Activated CD4-positive, alpha-beta T cell treated with anti-CD3 and anti-CD28 coated beads for 4 hours (primary cell): ENCODE measurements at places on chromosomes 6 and 20.

DNA sequence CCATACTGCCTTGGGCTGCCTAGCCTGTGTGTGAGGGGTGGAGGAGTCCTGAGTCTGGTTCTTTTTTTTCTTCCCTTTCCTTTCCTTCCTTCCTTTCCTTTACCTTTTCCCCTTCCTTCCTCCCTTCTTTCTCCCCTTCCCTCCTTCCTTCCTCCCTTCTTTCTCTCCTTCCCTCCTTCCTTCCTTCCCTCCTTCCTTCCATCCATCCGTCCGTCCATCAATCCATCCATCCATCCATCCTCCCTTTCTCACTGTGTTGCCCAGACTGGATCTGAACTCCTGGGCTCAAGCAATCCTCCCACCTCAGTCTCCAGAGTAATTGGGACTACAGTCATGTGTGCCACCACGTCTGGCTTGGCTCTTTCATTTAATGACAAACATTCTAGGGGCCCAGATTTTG is 750.7 kb upstream of the CHD6 start:
- no peak for DNase-seq

DNA sequence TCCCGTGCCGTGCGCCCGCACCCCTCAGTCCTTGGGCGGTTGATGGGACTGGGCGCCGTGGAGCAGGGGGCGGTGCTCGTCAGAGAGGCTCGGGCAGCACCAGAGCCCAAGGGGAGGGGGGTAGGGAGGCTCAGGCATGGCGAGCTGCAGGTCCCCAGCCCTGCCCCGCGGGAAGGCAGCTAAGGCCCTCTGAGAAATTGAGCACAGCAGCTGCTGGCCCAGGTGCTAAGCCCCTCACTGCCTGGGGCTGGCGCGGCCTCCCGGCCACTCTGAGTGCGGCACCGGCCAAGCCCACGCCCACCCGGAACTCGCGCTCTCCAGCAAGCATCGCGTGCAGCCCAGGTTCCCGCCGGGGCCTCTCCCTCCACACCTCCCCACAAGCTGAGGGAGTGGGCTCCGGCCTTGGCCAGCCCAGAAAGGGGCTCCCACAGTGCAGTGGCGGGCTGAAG is 16.4 kb downstream of the SOX4 start:
- no peak for DNase-seq

- no peak for DNase-seq
Observed at GRCh38 chr6:136945711-136946121, 23.6 kb downstream of the SLC35D3 start.

GRCh38 chr6:2183246-2183645 is 62.2 kb downstream of the GMDS start:
- no peak for DNase-seq

DNA sequence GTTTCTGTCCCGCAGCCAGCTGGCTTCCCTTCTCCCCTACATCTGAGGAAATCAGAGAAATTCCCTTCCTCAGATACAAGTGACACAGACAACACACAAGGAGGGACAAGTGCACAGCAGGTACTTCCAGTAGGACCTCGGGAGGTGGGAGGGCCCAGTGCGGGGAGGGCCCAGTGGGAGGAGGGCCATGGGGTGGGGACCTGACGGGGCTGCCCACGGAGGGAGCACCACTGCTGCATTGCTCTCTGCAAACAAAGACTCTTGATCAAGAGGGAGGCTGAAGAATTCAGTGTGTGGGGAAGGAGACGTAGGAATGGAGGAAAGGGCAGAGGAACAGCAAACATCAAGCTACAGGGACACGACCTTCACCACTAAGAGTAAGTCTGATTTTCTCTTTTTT is 9.0 kb downstream of the TAP2 start:
- DNase-seq = no peak

GRCh38 chr6:108738684-108739416 is 109.4 kb upstream of the ARMC2 start:
- DNase-seq = no peak

- no peak for DNase-seq
Observed at GRCh38 chr6:42251911-42252637, 34.4 kb upstream of the MRPS10 start.

DNA sequence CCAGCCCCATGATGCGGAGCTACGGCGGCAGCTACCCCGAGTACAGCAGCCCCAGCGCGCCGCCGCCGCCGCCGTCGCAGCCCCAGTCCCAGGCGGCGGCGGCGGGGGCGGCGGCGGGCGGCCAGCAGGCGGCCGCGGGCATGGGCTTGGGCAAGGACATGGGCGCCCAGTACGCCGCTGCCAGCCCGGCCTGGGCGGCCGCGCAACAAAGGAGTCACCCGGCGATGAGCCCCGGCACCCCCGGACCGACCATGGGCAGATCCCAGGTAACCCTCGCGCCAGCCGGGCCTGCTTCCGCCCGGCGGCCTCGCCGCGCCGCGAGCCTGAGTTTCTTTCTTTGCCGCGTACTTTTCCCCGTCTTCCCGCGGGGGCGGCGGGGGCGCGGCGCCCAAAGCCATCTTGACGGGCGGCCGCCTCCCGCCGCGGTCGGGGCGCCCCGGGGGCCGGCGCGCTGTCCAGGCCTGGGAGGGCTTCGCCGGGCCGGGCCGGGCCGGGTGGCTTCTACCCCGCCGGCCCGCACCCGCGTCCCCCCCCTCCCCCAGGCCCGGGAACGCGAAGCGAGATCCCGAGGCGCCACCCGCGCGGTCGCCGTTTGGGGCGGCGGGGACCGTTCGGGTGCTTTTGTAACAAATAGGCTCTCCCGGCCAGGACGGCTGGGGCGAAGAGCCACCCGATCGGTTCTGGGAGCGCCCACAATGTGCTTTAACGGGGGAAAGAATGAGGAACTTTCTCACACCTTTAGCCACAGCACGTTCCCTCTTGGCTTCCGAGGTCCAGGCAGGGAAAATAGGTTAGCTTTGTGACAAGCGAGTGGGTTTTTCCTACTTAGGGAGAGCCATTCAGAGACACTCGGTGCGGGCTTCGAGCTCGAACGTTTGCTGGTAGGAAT is 2.3 kb downstream of the ARID1B start:
- DNase-seq = peak; percentile 57

DNA sequence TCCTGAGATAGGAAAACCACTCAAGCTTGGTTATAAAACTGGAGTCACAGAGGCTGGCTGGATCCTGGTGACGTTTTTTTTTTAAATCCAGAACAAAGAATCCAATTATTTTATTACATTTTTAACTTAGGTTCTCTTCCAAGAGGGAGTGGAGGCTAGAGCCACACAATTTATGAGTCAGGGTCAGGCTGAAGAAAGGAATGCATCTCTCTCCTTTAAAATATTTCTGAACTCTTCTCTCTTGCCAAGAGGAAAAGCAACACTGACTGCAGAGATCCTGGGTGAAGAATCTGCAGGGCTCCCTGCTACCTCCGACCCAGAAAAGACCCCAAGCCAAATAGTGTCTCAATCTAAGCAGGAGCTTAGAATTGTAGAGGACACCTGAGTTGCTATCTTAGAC is 88.5 kb upstream of the SSTR4 start:
- no peak for DNase-seq

GRCh38 chr6:152637296-152638047 is at the start of gene SYNE1:
SYNE1 (minus strand) TSS chr6:152637362; CDS start chr6:152628331, 9,031 bp downstream.
- DNase-seq = no peak

- no peak for DNase-seq
Observed at GRCh38 chr6:107740496-107741190, 83.5 kb downstream of the SCML4 start.

GRCh38 chr6:2615251-2615650 is 135.5 kb downstream of the MYLK4 start:
- DNase-seq = no peak

- peak; percentile 65 for DNase-seq
Observed at GRCh38 chr6:28944412-28944865, 20.7 kb upstream of the TRIM27 start.

GRCh38 chr6:165726965-165727381 is 63.9 kb upstream of the PDE10A start:
- no peak for DNase-seq

- no peak for DNase-seq
Observed at GRCh38 chr6:74690365-74690764, 515.5 kb downstream of the COL12A1 start.

DNA sequence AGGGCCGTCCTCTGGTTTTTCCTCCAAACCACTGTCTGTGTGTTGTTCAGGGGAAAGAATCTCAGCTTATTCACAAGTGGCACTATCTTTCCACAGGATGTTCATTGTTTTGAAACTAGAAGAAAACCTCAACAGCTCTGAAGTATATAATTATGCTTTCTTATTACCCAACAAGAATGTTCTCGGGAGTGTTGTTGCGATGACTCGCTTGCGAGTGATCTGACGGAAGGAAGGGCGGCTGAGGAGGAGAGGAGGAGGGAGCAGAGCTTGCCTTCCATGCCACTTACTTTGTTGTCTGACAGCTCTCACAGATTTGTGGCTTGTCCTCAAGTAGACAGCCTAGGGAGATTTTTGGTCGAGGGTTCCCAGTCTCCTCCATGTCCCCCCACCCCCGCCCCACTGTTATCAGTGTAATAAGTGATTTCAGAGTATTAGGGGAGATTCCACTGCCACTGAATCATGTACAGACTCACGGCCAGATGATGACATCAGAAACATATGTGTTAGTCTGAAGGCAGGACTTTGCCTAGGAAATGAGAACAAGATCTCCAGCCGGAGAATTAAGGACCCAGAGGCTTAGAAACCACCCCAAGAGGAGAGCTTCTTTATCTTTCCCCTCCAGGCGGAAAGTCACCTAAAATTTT is 80.7 kb upstream of the CCN6 start:
- DNase-seq = peak; percentile 73

GRCh38 chr6:36355819-36356218 is 19.1 kb upstream of the BNIP5 start:
- DNase-seq = no peak

- no peak for DNase-seq
Observed at GRCh38 chr6:39836606-39837005, 44.4 kb downstream of the DAAM2 start.

DNA sequence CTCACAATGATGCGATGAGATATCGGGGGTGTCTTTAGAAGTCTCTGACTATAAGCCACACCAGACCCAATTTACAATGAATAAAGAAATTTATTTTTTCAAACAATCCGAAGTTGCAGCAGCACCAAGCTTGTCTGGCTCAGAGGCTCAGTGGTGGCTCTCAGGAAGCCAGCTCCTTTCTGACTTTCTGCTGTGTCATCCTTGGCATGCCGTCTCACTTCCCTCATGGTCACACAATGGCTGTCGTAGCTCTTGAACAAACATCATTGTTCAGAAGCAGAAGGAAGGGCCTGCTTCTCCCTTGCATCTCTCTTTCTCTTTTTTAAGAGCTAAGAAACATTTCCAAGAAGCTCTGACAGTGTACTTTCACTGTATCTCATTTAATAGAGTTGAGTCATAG is 299.0 kb downstream of the DOK5 start:
- DNase-seq = no peak

GRCh38 chr6:129307845-129308244 is 402.1 kb downstream of the ARHGAP18 start:
- no peak for DNase-seq

- DNase-seq = no peak
Observed at GRCh38 chr6:13284646-13285045, 43.7 kb downstream of the TBC1D7 start.

- DNase-seq = no peak
Observed at GRCh38 chr6:109453594-109454495, 1.7 kb downstream of the MICAL1 start.

DNA sequence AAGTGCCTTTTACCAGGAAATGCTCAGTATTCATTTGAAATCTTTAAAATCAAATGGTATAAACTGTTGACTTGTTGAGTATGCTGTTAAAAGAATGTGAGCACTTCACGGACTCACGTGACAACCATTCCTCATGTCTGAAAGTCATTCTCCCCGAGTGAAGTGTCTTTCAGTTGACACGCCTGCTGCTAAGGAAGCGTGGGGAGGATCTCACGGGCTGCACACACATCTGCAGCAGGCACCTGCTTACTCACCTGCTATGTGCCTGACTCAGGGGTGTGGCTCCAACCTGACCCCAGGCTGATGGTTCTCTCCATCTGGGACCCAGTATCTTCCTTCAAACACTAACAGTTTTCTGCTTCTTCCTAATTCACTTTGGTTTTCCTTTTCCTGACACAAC is 32.7 kb downstream of the WDR27 start:
- no peak for DNase-seq

- DNase-seq = no peak
Observed at GRCh38 chr6:113662093-113662665, 195.0 kb upstream of the MARCKS start.

- no peak for DNase-seq
Observed at GRCh38 chr20:51358032-51358724, 184.3 kb downstream of the NFATC2 start.

GRCh38 chr20:9233804-9234203 is 164.9 kb downstream of the PLCB4 start:
- no peak for DNase-seq

DNA sequence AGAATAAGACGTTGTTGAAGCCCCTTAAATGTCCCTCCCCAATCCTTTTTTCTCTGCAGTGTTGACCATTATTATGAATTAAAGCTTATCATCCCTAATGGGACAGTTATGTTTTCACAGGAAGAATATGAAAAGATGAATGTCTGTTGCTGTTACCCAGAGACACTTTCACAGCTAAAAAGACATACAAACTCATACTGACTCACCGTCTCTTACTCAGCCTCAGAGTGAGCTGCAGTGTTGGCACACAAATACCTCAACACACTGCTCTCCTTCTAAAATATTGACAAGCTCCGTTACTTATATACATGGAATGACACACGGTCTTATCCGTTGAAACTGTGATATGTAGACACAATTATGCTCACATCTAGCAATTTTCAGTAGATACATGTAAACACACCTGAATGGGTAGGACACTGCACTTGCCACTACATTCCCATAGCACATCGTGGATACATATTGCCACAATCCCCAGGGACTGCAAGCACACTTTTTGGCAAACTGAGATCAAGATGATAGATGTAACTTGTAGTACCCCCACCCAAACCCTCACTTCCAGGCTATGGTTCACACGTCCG is 9.6 kb upstream of the SAPCD1 start:
- DNase-seq = no peak

DNA sequence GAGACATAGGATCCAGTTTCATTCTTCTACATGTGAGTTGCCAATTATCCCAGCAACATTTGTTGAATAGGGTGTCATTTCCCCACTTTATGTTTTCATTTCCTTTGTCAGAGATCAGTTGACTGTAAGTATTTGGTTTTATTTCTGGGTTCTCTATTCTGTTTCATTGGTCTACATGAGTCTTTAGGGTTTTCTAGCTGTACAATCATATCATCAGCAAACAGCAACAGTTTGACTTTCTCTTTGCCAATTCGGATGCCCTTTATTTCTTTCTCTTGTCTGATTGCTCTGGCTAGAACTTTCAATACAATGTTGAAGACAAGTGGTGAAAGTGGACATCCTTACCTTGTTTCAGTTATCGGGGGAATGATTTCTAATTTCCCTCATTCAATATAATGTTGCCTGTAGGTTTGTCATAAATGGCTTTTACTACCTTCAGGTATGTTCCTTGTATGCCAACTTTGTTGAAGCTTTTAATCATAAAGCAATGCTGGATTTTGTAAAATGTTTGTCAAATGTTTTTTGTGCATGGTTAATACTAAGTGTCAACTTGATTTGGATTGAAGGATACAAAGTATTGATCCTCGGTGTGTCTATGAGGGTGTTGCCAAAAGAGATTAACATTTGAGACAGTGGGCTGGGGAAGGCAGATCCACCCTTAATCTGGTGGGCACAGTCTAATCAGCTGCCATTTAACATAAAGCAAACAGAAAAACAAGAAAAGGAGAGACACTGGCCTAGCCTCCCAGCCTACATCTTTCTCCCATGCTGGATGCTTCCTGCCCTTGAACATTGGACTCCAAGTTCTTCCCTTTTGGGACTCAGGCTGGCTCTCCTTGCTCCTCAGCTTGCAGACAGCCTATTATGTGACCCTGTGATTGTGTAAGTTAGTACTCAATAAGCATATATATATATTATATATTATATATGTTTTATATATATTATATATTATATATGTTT is 23.3 kb downstream of the MICA start:
- DNase-seq = no peak

- no peak for DNase-seq
Observed at GRCh38 chr6:115514656-115515055, 546.0 kb downstream of the FRK start.
